ENCODE measurements at places on chromosomes 2 and 18. TPM values are rescaled to one million over a fixed set of nuclear protein-coding genes. Genes with fewer than 3 reads are reported as not detected.

Gene NEMP2
- total RNA-seq: 0.43 TPM

Gene KLHL29
- total RNA-seq: 16.3 TPM

Gene SCN2A
- 0.53 TPM for total RNA-seq

Gene LINC00305
- total RNA-seq: not detected

Gene NDC80
- not detected for total RNA-seq

Gene DLX1
- total RNA-seq: not detected

Gene SH2D6
- not detected for total RNA-seq

DNA sequence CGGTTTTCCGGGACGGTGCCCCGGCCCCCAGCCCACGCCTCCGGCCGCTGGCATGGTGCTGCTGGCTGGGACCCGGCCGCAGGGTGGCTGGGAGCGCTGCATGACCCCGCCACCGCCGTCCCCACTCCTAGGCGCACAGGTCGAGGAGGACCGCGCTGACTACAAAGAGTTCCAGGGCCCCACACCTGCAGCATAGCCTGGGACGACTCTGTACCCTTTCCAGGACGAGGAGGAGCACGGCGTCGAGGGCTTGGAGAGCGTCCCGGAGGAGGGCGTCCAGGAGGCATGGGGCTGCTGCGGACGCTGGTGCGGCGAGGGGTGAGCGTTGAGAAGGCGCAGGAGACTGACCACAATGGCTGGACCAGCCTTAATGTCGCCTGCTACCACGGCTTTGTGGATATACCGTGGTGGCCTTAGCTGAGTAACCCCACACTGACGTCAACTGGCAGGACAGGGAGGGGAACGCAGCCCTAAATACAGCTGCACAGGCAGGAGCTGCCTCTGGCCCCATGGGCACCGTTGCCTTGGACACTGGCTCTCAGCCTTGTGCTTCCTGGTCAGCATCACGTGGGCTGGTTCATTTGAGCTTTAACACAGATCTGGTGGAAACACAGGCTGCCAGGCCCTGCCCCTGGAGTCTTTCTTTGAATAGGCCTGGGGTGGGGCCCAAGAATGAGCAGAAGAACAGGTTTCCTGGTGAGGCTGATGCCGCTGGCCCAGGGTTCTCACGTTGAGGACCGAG, 40.9 kb upstream of the TRIM43B start:
- DNase-seq: no peak

DNA sequence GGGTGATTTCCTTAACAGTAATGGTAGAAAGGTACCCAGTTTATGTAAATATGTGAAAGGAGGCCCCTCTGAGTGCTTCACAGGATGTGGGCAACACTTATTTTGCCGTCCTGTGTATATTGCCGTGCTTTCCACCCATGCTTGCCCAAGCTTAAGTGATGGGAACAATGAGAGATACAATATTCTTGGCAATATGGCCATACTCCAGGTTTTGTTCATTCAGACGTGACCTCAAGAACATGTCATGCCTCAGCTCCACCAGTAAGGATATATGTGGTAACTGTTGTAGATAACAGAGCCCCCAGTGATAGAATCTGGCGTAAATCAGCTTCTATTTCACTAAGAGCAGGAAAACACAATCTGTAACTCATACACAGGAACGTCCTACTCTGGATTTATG, 318.7 kb downstream of the PTPRM start:
- no peak for DNase-seq

DNA sequence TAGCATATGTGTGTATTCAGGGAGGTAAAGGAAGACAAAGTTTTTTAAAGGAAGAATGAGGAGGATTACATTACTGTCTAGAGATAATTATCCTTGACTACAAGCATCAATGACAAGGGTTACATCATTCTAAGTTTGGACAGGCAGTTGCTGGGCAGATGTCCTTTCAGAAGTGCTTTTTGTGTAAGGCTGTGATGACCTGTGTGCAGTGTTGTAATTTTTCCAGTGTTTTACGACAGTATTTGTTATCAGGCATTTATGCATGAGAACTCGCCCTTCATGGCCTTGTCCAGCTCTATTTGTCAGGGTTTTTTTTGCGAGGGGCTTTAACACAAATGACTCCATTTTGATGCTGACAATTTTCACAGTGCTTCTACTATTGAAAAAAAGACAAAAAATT, 658.3 kb upstream of the NXPH2 start:
- no peak for DNase-seq

GRCh38 chr2:217695033-217695520, 307.7 kb downstream of the TNS1 start:
- no peak for DNase-seq

DNA sequence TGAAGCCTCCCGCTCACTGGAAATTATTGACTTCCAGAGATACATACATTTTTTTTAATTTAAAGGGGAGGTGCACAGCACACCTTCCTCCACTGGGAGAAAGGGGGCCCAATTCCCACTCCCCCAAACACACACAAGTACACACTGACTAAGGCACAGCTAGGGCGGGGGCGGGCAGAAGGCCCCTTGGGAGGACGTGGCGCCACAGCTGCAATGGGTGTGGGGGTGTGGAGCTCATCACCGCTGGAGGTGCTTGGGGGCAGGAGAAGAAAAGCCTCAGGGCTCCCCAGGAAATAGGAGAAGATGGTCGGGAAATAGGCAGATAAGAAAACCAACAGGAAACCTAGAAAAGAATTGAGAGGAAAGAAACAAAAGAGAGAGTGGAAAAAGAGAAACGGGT, 127.3 kb upstream of the FAM98A start:
- no peak for DNase-seq

DNA sequence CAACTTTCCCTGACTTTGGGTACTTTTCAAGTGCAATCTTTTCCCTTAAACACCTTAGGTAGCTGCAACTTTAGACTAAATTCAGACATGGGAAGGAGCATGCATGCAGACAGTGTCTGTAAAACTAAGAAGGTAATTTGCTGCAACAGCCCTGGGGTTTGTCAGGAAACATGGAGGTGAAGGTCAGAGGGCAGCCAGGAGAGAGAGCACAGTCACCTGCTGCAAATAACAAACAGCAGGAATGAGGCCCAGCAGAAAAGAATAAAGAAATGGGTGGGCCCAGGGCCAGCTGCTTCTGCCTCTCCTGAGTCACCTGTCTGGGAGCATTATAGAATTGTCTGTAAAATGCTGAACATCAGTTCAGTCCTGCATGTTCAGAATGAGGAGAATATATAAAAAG, 35.2 kb downstream of the MTHFD2 start:
- no peak for DNase-seq

DNA sequence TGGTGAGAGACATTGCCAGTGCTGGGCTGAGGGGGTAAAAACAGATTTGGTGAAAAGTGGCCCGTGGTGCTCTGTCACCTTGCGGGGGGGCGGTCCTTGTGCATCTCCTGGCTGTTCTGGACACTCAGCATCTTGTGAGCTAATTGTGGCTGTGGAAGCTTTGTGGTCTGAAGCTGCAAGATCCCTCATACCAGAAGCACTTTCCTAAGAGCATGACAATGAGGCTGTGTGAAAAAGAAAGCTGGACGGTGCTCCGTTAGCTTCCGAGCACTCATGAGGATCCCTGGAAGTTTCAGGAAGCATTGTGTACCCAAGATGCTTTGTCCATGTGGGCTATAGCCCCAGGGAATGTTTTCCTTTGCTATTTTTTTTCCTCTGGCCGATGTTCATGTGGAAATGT, 74.5 kb downstream of the CABLES1 start:
- no peak for DNase-seq

DNA sequence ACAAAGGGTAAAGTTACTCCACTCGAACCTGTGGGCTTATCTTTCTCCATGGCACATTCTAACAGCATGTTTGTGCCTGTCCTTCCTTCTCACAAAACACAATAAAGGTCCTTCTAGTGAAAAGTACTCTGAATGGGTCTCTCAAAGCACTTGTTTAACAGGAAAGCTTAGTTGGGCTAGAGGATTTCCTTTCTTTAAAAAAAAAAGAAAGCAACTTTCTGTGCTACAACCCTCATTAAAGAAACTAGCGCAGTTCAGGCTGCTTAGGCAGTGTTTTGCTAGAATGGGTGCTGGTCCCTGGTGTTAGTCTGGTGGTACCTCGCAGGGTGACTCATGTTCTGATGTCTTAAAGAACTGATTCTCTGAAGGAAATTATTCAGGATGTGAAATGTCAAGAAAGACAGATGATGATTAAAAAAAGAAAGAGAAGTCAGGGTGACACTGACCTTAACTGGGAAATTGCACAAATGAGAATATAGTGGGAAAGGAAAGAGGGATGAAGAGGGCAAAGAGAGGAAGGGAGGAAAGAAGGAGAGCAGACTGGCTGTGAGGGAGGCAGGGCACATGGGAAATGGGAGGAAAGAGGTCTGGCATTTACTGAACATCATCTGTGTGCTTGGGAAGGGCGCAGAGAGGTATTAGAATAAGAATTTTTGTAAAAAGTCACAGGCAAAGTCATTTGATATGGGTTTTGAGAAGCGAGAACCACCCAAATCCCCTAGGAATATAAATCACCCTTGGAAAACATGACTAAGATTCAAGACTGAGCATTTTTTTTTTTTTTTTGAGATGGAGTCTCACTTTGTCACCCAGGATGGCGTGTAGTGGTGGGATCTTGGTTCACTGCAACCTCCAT, 74.9 kb downstream of the ATP8B1 start:
- DNase-seq: no peak

Data from ascending aorta (tissue), 2 donors.